ENCODE measurements at places on chromosomes 7 and 10. TPM values are rescaled to one million over a fixed set of nuclear protein-coding genes. Genes with fewer than 3 reads are reported as not detected.

SHH gene
- 3.2 TPM for polyA plus RNA-seq

GRCh38 chr7:66837007-66837406 lies 84.0 kb upstream of the TMEM248 start:
- DNase-seq = no peak

GRCh38 chr7:142767451-142767850 lies 3.3 kb upstream of the PRSS2 start:
- no peak for DNase-seq

DNA sequence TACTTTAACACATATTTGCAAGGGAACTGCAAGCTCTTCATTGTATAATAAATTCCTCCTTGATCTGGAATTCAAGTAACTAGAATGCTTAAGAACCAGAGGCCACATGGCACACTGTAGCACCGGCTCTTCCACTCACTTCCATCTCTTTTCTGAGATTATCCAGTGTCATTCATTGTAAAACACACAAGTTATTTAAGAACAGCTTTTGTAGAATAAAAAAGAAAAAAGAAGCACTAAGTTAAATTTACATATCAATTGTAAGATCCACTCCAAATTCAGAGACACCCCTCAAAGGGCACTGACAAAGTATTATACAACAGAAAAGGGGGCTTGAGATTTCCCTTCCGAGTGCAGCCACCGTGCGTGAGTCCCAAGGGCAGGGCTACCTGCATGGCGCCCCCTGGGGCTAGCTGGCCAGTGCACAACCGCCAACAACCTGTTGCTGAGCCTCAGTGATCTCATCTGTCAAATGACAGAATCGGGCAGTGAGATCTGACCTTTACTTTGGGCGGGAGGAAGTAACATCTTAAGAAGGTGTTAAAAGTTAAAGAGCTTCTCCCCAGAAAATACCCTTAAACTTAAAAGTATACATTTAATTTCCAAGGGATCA lies 12.5 kb downstream of the GLI3 start:
- no peak for DNase-seq

GRCh38 chr7:79332091-79332490 lies 121.4 kb downstream of the MAGI2 start:
- DNase-seq = no peak

GRCh38 chr10:100710151-100710871 lies 35.1 kb upstream of the PAX2 start:
- DNase-seq = no peak

- no peak for DNase-seq
Observed at GRCh38 chr10:24462291-24462813, 253.4 kb downstream of the KIAA1217 start.

DNA sequence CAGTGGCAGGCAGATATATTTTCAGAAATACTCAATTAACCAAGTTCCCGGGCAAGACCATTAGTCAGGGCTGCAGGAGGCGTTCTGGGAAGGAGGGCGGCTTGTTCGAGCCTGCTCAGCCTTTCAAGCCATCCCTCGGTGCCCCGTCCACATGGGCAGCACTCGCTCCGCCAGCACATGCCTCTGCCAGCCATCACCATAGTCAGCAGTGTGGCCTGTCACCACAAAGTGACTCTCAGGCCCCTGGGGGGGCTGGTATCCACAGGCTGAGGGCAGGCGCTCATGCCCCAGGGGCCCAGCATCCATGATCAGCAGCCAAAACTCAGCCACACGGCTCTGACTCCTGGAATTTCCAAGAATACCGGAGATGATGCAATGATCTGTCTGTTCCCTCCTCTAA lies 81.9 kb downstream of the CHST15 start:
- no peak for DNase-seq

Data from left renal cortex interstitium (tissue), 4 donors.